Renal cortex interstitium (tissue), 15 donors: ENCODE measurements at places on chromosomes 2 and 18. TPM values are rescaled to one million over a fixed set of nuclear protein-coding genes. Genes with fewer than 3 reads are reported as not detected.

DNA sequence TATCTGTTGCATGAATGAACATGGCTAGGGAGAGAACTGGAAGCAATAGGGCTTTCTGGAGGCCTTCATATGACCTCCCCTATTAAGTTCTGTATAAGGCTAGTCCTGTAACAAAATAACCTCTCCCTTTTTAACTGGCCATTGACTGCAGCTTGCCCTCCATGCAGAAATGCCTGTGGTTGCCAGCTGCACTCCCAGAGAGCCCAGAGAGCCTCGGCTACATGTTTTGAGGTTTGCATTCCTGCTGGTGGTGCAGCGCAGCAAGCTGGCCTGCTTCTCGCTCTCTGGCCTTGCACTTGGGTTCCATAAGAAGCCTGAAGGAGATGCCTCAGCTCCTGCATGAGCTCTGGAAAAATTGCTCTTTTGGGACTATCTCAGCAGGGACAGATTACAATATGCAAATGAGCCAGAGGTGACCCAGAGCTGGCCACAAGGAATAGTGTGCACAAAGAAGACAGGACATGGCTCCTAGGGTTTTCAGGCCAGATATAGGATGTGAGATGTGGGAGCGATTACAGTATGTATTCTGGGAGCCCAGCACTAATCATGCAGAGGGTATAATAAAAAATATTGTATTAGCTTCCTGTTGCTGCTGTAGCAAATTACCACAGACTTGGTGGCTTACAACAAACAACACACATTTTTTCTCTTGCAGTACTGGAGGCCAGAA, 186.7 kb downstream of the INSIG2 start:
- no peak for DNase-seq

DNA sequence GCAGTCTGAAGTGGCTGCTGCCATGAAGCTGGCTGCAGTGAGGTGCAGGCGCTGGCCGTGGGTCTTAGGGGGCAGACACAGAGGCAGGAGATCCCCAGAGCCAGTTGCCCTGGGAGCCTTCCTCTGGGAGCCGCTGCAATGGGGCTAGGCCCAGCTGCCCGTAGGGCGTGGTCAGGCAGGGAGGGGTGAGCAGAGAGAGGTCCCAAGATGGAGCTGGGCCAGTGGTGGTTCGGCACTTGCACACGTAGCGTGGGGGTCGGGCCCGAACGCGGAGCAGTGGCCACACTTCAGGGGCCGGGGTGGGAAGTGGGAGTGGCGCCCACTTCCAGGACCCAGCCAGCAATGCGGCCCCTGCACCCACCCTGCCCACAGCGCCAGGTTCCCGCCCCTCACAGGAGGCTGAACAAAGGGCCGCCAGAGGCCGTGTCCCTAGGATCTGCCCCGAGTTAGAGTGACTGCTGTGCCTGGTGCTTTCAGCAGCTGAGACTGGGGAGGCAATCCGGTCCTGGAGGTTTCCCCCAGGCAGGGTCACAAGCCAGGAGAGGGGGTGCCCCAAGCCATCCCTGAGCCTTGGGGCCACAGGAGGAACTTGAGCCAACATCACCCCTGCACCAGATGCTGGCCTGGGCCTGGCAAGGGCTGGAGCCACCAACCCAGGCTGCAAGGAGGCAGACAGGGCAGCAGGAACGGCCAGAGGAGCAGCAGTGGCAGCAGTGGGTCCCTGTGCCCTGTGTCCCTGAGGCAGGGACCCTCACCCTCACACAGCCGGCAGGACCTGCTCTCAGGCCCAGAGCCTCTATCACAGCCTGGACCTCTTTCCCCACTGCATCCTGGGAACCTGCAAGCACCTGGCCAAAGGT, 21.3 kb upstream of the SP140L start:
- DNase-seq, result no peak

DNA sequence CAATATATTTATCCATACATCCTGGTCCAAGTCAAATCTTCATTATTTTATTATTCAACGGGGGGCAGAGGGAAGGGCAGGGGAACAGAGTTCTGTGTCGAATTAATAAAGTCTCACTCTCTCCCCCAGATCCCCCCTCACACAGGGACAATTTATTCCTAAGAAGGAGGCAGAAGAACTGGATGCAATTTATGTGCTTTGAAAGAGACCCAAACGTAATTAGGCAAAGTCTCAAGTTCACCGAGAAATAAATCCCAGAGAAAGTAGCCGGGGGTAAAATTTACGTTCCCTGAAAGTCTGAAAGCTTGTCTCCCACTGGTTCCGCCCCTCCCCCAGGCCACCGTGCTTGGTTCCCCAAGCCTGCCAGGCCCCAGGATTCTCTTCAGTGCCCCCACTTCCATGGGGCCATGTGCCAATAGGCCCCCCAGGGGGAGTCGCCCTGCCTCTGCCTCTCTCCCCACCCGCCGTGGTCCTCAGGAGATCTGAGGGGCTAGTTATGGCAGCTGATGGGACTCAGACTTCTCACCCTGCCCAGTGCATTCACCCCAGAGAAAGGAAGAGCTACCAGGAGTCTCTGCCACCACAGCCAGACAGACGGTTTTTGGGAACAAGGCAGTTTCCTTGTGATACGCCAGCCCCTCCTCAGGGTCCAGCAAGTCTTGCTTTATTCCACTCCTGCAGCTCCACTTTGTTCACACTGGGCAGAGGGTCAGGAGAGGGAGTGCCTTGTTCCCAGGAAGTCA, 215.5 kb downstream of the CYP26B1 start:
- no peak for DNase-seq

DNA sequence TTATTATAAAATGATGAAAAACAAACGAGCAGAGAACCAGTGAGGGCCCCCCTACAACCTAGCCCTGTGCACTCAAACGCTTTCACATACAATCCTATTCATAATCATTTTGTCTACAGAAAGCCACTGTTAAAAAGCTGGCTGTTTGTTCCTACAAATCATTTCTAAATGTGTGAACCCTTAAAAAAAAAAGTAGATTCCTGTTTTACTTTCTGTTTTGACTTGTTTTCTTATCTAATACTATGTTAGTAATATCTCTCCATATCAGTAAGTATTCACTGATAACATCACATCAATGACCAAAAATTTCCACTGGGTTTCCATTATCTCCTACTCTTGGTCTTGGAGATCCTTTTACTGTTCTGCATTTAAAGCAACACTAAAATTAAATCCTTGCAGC, 128.8 kb upstream of the TTC39C start:
- DNase-seq, result no peak

- peak; percentile 20 for DNase-seq
These were observed 240.9 kb upstream of the GULP1 start for GRCh38 chr2:188050726-188051125.

GRCh38 chr2:176833671-176834070, 378.9 kb upstream of the HNRNPA3 start:
- no peak for DNase-seq

DNA sequence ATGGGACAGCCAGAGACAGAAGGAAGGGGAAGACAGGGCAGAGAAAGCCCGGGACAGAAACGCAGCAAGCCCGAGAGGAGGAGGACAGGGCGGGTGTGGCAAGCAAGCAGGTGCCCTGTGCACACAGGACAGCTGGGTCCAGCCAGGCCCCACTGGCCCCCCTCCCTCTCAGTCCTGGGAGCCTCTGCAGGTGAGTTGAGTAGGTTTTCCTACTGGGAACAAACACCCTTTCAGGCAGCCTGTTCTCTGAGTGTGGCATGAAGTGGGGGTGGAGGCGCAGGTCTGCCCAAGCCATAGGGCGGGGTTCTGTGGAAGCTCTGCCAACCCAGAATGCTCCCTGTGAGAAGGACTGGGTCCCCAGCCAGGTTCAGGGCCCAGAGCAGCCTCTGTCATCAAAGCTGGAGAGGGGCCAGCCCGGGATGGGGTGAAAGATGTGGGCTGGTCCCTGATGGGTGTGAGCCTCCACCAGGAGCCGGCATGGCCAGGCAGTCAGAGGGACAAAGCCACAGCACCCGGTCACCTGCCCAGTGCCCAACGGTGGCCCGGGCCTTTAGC, 129.4 kb downstream of the TFCP2L1 start:
- DNase-seq, result no peak

- no peak for DNase-seq
These were observed 248.8 kb downstream of the PLCL1 start for GRCh38 chr2:198053148-198053547.

- DNase-seq, result no peak
These were observed 15.1 kb downstream of the AAK1 start for GRCh38 chr2:69628325-69629021.

DNA sequence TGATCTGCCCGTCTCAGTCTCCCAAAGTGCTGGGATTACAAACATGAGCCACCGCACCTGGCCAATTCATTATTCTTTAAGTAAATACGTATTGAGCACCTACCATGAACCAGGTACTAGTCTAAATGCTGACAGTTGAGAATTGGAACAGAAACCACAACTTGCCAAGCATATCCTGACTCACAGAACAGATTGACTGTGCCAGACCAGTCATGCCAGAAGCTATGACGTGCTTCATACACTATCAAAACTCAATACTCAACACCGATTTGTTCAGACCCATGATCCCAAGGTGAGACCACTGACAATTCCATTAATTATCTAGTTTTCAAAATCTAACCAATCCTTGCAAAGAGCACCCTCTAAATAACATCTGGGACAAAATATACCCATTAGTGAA, 148.6 kb downstream of the B3GNT2 start:
- no peak for DNase-seq

- no peak for DNase-seq
These were observed 188.2 kb downstream of the IRS1 start for GRCh38 chr2:226611196-226611943.

DNA sequence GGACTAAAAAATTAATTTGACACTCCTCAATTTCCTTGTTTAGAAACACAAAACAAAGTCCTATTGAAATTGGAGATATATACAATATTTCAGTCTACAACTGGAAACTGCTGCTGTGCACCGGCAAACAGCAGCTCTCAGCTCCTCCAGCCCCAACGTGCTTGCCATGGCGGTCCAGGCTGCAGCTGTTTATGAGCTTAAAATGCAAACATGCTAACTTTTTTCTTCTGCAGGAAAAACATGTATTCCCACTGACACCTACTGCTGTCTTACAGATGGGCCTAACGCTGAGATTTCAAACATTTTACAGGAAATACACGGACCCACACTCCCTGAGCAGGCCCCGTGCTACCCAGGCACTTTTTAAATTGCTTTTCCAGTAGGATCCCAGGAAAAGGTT, 195.5 kb downstream of the BCL11A start:
- no peak for DNase-seq

DNA sequence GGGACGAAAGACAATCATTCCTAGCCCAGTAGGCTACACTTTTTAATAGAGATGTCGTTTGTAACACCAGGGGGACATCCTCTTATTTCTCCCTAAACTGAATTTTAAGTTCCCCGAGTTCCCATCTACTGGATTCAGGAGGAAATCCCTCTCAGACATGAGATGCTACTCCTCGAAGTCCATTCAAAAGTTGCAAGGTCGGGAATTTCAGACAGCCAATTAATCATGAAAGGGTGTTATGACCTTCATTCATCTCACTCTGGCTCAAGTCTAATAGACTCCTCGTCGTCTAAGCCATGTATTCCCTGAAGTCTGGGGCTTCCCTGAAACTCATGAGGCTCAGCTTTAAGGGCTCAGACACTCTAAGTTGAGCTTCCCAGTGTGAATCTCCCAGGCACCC, 1.2 kb upstream of the DSC3 start:
- DNase-seq, result no peak

DNA sequence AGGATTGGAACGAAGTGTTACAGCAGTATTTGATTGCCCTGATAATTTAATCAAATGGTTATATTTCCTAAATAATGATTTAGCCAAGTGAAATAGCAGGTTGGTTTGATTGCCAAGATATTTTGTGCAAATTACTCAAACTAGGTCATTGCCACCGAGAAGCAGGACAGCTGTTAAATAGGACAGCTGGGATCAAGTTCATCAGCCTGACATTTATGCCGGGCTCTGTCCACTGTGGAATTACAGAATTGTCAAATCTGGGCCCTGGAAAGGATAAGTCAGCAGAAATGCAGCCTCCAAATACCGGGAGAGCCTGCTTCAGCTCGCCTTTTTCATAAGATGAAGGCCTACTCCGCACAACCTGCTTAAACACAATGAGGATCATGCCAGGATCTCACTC, 73.9 kb upstream of the RPL31 start:
- no peak for DNase-seq

DNA sequence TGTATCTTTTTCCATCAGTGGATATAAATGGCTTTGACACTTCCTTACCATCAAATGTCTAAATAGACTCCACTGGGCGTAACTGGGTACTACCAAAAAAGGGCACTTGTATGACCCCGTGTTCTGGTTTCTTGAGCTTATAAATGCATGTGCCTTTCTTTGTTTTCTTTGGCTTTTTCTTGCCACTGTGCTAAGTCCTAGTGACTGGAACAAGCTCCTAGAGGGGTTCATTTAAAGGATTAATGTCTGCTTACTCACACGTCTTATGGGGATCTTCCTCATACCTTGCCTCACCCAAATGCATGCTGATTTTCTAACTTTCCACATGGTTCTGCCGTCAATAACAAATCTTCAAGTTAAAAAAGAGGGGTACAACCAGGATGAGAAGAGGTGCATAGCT, 19.8 kb upstream of the ZNF532 start:
- DNase-seq, result no peak

- DNase-seq, result no peak
These were observed 111.7 kb downstream of the PARD3B start for GRCh38 chr2:204657024-204657423.

DNA sequence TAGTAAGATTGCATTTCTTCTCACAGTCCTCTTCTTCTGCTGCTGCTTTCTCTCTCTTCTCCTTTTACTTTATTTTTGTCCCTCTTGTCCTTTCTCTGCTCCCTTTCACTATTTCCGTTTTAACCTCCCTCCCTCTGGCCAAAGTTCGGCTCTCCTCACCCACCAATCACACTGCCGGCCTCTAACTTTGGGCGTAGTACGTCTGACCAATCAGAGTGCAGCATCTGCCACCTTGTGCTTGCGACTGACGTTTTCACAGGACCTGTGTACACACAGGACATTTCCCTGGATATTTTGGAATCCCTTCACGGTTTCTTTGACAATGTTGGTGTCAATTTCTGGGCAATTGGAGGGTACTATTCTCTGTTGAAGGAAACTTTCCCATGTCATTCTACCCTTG, 22.6 kb upstream of the ICOS start:
- DNase-seq, result no peak

DNA sequence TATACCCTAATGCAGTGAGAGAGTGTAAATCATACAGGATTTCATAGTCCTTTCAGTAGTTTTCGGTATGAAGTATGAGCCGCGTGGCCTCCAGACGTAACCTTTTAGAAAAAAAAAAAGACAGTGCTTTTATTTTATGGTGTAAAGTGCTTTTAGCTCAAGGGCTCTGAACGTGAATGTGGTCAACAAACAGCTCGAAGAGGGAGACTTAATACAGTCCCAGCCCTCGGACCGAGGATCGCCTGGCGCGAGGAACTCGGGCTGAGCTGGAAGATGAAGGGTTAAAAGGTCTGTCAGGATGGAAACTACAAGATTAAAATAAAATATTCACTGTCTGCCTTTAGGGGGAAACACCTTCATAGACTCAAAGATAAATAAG, 4.0 kb upstream of the BCL11A start:
- DNase-seq, result no peak

GRCh38 chr2:20282916-20283592, 58.1 kb upstream of the SDC1 start:
- peak; percentile 42 for DNase-seq

- DNase-seq, result no peak
These were observed 72.6 kb downstream of the PLEKHM3 start for GRCh38 chr2:207952564-207953345.

- DNase-seq, result no peak
These were observed 137.0 kb upstream of the FANCL start for GRCh38 chr2:58378152-58378551.

The APLF gene
- polyA plus RNA-seq, result 3.4 TPM

The CRYBA2 gene
- not detected for polyA plus RNA-seq

The CRYGC gene
- not detected for polyA plus RNA-seq

The HAAO gene
- 40.5 TPM for polyA plus RNA-seq

The KCNK3 gene
- 1.3 TPM for polyA plus RNA-seq

The STON1 gene
- 34.5 TPM for polyA plus RNA-seq

The XIRP2 gene
- polyA plus RNA-seq, result 0.19 TPM
